H9 (cell line): ENCODE measurements at places on chromosomes 12 and 14. TPM values are rescaled to one million over a fixed set of nuclear protein-coding genes. Genes with fewer than 3 reads are reported as not detected.

GRCh38 chr14:71193663-71194062, 286.4 kb downstream of the PCNX1 start:
- no peaks in the 10 kb centered on the region for H3K27me3 ChIP-seq
- H3K4me3 ChIP-seq, result peak overlapping the region; percentile 26; the same call in 1 of the 2 replicates
- no peaks in the 10 kb centered on the region for H3K36me3 ChIP-seq
- H3K27ac ChIP-seq, result no peak overlapping the region
- no peak for DNase-seq
- peaks cover 11% of the 10 kb centered on the region; the same call in 1 of the 2 replicates for H3K4me1 ChIP-seq

GRCh38 chr12:97601934-97602720, 139.5 kb downstream of the RMST start:
- no peak overlapping the region for H3K27ac ChIP-seq
- H3K4me3 ChIP-seq, result no peak overlapping the region
- H3K4me1 ChIP-seq, result no peaks in the 10 kb centered on the region
- H3K27me3 ChIP-seq, result no peaks in the 10 kb centered on the region

Gene APOLD1
- 0.48 and 0.70 TPM in 2 replicates for total RNA-seq

Gene BBOF1
- 0.61 and 0.66 TPM in 2 replicates for total RNA-seq

Gene DNAH10
- total RNA-seq, result 0.17 and 0.22 TPM in 2 replicates

Gene CD69
- total RNA-seq, result not detected in 2 replicates

DNA sequence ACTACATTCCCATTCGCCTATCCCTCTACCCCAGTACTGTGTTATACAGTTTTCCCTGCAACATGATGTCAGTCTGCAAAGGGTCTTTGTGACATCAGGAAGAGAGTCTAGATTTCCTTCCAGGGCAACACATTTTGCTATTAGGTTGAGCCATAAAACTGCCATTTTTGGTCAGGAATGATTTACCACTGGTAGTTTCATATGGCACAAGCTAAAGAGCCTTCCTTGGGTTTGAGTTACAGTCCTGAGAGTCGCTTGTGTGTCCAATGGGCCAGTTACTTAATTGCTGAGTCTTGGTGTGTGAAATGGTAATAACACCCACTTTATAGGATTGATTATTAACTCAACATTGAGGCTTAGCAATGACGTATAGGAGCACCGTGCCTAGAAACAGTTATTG, 22.6 kb upstream of the AMIGO2 start:
- no peaks in the 10 kb centered on the region for H3K27me3 ChIP-seq
- DNase-seq, result no peak
- no peak overlapping the region for H3K27ac ChIP-seq
- no peak overlapping the region for H3K4me3 ChIP-seq

DNA sequence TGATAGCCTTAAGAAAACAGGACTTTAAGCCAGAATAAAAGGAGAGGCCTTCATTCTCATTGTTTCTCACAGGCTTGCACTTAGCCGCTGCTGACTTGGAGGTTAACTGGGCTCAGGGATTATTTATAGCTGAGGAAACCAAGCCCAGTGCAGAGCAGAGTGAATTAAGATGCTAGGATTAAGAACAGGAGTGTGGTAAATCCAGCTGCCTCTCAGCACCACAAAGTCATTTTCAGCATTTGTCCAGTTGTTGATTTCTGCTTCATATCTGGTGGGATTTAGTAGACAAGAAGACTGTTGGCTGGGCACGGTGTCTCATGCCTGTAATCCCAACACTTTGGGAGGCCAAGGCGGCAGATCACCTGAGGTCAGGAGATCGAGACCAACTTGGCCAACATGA, 14.3 kb upstream of the KRT73 start:
- H3K27ac ChIP-seq, result no peak overlapping the region
- peak; percentile 3 for DNase-seq
- no peaks in the 10 kb centered on the region for H3K4me1 ChIP-seq
- no peaks in the 10 kb centered on the region for H3K27me3 ChIP-seq

Gene CD163L1
- total RNA-seq, result 0.18 and 0.39 TPM in 2 replicates

- peaks cover 5% of the 10 kb centered on the region for H3K36me3 ChIP-seq
- no peaks in the 10 kb centered on the region; the same call in 1 of the 2 replicates for H3K4me1 ChIP-seq
- H3K4me3 ChIP-seq, result no peak overlapping the region
- no peak overlapping the region for H3K27ac ChIP-seq
- H3K27me3 ChIP-seq, result no peaks in the 10 kb centered on the region
Observed at GRCh38 chr14:103718572-103718971, 3.0 kb downstream of the ZFYVE21 start.

Gene GPRC5A
- total RNA-seq, result 0.09 and 0.13 TPM in 2 replicates
